IMR-90 (cell line): ENCODE measurements at places on chromosomes 5 and 9. TPM values are rescaled to one million over a fixed set of nuclear protein-coding genes. Genes with fewer than 3 reads are reported as not detected.

Gene IFNA2
- total RNA-seq, result not detected in 2 replicates

Gene MVB12B
- total RNA-seq, result 1.7 and 2.0 TPM in 2 replicates

Gene GRXCR2
- not detected in 2 replicates for total RNA-seq

- peaks cover 70% of the 10 kb centered on the region for H3K27me3 ChIP-seq
- H3K27ac ChIP-seq, result no peak overlapping the region
- DNase-seq, result no peak
- H3K36me3 ChIP-seq, result no peaks in the 10 kb centered on the region
- no peaks in the 10 kb centered on the region for H3K4me1 ChIP-seq
- H3K4me3 ChIP-seq, result no peak overlapping the region
Observed at GRCh38 chr5:77971776-77972468, 195.8 kb upstream of the TBCA start.

DNA sequence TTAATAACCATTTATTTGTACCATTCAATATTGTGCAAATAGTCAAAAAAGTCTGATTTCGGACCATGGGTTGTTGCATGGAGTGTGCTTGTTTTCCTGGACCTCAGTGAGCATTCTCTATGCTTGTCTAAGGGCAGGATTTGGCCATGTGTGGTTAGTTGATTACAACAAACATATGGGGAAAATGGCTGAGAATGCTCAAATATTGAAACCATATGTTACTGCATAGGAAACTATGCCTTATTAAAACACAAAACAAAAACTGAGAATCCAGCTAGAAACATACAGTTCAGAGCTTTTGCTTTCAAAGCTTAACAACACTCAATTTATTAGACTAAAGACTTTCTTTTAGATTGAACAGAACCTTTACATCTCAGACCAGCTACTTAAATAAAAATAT, 928.3 kb downstream of the NR2F1-AS1 start:
- H3K4me1 ChIP-seq, result no peaks in the 10 kb centered on the region
- DNase-seq, result peak; percentile 71
- H3K4me3 ChIP-seq, result no peak overlapping the region
- no peaks in the 10 kb centered on the region for H3K36me3 ChIP-seq
- no peaks in the 10 kb centered on the region for H3K27me3 ChIP-seq

GRCh38 chr9:35110327-35110761, 5.3 kb downstream of the ATOSB start:
- DNase-seq, result peak; percentile 43
- H3K36me3 ChIP-seq, result peaks cover 22% of the 10 kb centered on the region
- peak overlapping the region; percentile 87 for H3K27ac ChIP-seq
- peak overlapping the region; percentile 75 for H3K4me3 ChIP-seq
- no peaks in the 10 kb centered on the region for H3K27me3 ChIP-seq
